ENCODE measurements at places on chromosomes 1 and 21. TPM values are rescaled to one million over a fixed set of nuclear protein-coding genes. Genes with fewer than 3 reads are reported as not detected.

The C1orf56 gene
- 6.6 TPM for total RNA-seq

The PIGR gene
- not detected for total RNA-seq

The HSD3B2 gene
- total RNA-seq = not detected

The THAP3 gene
- total RNA-seq = 12.5 TPM

The OR2M3 gene
- total RNA-seq = not detected

The PBX1 gene
- total RNA-seq = 78.8 TPM

The RYR2 gene
- 694 TPM for total RNA-seq

The GCSAML gene
- total RNA-seq = 0.05 TPM

The HSF2BP gene
- not detected for total RNA-seq

DNA sequence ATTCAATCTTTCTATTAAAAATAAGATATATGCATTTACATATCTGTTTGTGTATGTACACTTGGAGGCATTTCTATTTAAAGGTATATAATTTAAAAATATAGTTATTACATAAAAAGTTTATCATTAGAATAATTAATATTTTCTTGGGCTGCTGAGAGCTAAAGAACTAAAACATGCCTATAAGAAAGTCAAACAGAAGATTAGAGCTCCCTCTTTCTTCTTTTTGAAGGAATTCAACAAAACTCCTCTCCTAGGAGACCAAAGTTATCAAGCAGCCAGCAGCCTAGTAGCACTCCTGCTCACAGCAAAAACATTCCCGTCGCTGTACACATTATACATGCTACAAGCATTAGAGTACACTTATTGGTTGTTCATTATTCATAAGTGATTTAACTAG is 216.4 kb downstream of the VAV3 start:
- DNase-seq = no peak

DNA sequence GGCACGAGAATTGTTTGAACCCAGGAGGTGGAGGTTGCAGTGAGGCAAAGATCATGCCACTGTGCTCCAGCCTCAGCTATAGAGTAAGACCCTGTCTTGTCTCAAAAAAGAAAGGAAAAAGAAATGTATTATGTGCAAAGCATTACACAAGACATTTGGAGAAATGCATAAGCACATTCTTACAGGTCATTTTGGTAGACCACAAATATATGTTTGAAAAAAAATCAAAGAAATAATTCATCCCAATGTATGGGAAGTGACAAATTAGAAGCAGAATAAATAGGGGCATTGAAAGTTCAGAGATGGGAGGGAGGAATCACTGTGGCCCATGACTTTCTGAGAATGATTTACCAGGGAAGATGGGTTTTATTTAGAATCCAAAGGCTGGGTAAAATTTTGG is 283.5 kb upstream of the ADAMTS5 start:
- no peak for DNase-seq

DNA sequence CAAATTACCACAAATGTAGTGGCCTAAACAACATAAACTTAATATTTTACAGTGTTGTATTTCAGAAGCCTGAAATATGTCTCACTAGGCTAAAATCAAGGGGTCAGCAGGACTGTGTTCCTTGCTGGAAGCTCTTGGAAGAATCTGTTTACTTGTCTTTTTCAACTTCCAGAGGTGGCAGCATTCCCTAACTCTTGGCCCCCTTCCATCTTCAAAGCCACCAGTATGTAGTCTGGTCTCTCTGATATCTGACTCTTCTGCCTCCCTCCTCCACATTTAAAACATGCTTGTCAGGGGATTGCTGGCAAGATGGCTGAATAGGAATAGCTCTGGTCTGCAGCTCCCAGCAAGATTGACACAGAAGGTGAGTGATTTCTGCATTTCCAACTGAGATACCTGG is 567.5 kb downstream of the PLA2G4A start:
- DNase-seq = no peak

- no peak for DNase-seq
Measured at GRCh38 chr1:160459687-160460086, 59.3 kb downstream of the VANGL2 start.

DNA sequence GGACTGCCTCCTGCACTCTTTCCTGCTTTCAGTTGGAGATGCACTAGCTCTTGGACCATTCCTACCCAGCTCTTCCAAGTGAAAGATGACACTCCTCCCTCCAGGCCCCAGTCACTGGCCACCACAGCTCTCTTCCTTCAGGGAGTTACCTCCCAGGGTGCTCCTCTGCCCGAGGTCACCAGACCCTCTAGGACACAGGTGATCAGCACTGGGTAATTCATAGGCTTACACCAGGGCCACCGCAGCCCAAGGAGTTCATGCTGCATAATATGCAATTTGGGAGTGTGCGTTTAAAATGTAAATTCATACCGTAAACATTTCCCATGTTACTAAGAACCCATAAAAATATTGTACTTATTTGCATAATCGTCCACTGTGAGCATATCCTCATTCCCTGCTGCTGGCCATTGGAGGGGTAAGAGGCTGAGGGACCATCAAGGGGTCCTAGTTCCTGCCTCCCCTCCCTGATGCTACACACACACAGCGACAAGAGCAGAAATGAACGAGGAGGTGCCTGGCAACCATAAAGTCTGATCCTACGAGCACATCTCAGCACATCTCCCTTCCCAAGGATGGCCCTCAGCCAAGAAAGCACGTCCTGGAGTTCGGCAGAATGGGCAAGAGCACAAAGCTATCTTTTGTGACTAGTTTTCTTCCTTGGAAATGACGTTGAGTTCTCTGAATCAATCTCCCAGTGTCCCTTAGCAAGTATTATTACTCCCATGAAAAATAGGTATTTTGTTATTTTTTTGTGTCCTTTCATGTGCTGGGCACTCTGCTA is 222.9 kb upstream of the RAB4A start:
- DNase-seq = no peak

DNA sequence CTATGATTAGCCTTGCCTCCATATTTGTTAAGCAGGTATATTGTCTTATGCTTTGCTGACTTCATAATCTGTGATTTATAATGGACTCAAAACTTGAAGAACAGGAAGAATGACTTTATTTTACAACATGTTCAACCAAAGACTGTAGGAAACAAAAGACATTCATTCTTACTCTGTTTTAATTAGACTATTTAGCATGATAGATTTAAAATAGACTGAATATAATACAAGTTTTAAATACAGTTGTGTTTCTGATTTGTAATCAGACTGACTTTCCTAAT is 63.1 kb downstream of the CDC14A start:
- DNase-seq = no peak

DNA sequence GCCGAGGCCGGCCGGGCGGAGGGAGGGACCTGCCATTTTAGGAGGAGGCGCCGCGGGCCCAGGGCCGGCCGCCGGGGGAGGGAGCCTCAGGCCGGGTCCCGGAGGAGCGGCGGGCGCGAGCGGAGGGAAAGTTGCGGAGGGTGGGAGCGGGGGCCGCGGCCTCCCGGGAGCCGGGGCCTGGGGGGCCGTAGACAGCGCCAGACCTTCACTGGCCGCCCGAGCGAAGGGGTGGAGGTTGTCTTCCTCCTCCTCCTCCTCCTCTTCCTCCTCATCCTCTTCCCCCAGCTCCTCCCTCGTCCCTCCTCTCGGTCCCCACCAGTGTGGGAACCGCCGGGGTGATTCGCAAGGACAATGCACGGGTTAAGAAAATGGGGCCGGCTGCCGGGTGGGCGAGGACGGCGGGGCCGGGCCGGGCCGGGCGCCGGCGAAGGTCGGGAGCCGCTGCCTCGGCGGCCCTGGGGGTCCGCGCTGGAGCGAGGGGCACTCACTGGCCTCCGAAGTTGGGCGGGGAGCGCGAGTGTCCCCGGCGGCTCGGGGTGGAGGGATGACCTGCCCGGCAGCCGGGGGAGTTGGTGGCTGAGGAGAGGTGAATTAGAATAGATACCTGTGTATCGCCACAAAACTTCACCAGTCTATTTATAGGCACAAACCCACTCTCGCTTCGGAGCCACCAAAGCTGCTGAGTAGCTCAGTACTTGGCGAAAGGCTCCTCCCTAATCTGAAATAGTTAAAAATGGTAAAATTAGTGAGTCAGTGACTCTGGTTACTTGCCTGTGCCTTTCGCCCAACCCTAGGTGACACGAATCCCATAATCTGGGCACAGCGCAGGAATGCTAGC is 1.3 kb downstream of the DYRK1A start:
- peak; percentile 79 for DNase-seq

- DNase-seq = no peak
Measured at GRCh38 chr1:156797212-156797871, 19.3 kb downstream of the SH2D2A start.

- no peak for DNase-seq
Measured at GRCh38 chr1:167301355-167301754, 80.7 kb downstream of the POU2F1 start.

GRCh38 chr1:158793604-158794003 is 12.6 kb upstream of the OR6N2 start:
- no peak for DNase-seq

GRCh38 chr1:115679141-115679611 is 37.4 kb downstream of the VANGL1 start:
- no peak for DNase-seq

DNA sequence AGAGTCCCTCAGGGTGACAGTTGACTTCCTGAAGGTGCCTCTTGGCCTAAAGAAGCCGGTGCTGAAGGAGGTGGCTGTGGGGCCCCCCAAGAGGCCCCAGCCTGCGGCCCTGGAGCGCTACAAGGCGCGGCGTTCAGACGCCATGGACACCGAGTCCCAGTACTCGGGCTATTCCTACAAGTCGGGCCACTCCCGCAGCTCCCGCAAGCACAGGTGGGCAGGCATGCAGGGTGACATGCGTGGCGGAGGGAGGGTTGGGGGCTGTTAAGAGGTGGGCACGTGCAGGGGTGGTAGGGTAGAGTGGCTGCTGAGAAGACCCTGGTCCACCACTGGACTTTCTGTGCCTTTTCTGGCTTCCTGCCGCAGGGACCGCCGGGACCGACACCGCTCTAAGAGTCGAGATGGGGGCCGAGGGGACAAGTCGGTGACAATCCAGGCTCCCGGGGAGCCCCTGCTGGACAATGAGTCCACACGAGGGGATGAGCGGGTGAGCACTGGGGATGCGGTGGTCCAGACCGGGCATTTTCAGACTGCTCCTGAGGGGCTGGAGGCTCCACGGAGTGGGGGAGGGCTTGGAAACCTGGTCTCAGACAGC is 15.4 kb downstream of the VANGL2 start:
- DNase-seq = no peak

DNA sequence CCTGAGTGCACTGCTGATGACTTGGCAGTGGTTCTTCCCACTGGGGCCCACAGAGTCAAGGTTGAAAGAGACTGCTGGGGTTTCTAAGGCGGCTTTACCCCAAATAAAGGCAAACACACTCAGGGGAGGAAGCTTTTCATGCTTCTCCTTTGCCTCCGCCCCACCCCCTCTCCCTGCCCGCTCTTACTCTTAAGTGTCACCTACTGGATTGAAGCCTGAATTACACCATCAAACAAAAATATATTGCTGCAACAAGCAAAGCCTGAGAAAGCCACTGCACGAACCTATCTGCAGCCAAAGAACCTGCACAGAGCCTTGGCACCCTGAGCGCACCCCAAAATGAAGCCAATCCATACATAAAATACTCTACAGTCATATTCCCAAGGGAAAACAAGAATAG is 63.1 kb downstream of the PTGFR start:
- DNase-seq = no peak

DNA sequence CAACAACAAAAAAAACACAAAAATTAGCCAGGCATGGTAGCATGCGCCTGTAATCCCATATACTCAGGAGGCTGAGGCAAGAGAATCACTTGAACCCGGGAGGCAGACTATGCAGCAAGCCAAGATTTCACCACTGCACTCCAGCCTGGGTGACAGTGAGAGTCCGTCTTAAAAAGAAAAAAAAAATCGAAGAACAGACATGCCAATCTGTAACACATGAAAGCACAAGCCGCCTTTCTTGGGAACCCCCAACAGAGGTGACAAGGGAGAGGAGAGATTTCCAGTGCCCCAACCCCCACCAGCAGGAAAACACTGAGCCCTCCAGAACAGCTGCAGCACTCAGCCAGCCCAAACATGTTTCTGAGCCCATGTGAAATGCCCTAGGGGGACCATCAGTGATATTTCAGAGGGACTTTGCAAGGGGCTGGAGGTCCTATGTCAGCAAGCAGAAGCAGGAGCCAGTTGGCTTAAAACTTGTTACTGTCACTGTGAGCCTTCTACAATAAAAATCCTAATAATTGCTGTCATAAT is 14.2 kb upstream of the EFNA1 start:
- DNase-seq = no peak

GRCh38 chr1:10161541-10162290 is 48.7 kb upstream of the KIF1B start:
- DNase-seq = no peak

DNA sequence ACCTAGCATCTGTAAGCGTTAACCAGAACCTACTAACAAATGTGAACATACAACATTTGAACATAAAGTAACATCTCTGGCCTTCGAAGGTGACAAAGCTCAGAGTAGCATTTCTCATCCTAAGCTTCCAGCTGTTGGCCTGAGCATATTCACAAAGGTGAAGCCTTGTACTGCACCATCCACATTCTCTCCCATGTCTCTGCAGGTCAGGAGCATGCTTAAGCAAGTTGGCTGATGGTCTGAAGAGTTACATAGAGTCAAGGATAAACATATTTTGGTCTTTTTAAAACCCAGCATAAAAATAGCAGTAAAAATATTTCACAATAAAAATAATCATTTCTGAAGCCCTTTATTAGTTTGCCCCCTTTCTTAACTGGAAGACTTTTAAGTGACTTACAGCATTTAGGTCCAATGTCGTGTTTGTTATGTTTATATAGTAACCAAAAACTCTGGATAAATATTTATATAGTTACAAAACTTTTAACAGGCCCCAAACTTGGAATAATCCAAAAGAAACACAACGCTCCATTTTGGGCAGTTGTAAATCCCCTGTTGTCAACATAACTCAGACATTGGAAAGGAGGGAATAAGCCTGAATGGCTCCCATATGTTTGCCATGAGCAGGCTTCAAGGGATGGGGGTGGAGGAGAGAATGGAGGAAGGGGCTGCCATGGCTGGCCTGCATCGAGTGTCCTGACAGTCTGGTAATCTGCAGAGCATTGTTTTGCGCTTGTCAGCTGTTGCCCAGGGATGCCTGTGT is 42.8 kb upstream of the ENAH start:
- no peak for DNase-seq

- DNase-seq = peak; percentile 95
Measured at GRCh38 chr1:33180226-33180910, 1.5 kb downstream of the TRIM62 start.

- no peak for DNase-seq
Measured at GRCh38 chr1:176893625-176894352, 270.7 kb downstream of the ASTN1 start.

Measured in Right ventricle myocardium inferior (tissue), 1 donor.